ENCODE measurements at places on chromosomes 5 and 9.

DNA sequence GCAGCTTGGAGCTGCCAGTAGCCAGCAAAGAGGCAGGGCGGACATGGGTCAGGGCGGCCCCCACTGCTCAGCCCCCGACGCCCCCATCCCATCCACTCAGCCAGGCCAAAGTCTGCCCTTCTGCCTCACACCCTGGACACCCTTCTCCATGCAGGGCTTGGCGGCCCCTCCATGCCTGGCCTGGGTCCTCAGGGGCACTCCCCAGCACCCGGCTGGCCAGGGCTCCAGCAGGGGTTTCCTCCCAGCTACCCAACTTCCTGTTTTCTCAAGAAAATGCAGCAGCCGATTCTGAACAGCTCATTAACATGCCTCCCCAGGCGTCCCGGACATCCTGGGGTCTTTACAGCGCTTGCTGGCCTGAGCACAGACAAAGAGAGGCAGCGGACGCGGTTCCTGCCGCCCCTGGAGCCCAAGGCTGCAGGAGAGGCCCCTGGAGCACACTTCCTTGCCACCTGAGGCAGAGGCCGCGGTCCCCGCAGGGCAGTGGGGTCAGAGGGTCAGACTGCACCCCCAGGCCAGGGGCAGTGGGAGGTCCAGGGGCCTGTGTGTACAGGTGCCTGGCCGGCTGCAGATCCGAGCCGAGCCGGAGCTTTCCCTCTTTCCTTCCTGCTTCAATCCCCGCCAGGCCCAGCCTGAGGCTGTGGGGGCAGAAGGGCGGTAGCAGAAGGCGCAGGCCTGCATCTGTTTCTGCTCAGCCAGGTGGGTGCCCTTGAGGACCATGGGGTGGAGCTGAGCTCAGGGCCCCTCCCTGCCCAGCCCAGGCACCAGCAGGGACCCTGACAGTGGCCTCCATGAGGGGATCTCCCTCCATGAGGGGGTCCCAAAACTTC, 18.7 kb upstream of the NRARP start:
- DNase-seq: no peak

- no peak for DNase-seq
Observed at GRCh38 chr9:95595721-95596295, 79.0 kb upstream of the PTCH1 start.

GRCh38 chr9:128764361-128764760, 7.4 kb downstream of the ZER1 start:
- DNase-seq: no peak

- DNase-seq: no peak
Observed at GRCh38 chr5:135878156-135878620, 17.5 kb downstream of the IL9 start.

- DNase-seq: no peak
Observed at GRCh38 chr5:170276140-170276539, 21.4 kb downstream of the LCP2 start.

- no peak for DNase-seq
Observed at GRCh38 chr5:178227929-178228328, 4.7 kb downstream of the PHYKPL start.

DNA sequence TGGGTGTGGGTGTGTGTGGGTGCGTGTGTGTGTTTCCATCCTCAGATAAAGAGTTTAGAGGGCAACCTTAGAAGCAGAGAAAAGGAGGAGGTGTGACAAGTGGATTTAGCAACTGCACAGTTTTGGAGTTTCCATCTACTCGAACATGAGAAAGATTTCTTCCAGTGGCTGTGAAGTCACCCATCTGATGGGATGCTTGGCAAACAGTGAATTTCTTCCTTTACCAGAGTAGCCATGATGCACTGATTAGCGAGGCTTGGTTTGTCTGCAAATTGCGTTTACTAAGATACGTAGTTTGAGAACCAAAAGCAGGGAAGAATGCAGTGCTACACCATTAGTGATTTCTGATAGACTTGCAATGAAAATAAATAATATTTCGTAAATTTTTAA, 791 bp upstream of the STARD4 start:
- DNase-seq: no peak

GRCh38 chr9:97640325-97640724, 6.7 kb downstream of the NCBP1 start:
- DNase-seq: no peak

DNA sequence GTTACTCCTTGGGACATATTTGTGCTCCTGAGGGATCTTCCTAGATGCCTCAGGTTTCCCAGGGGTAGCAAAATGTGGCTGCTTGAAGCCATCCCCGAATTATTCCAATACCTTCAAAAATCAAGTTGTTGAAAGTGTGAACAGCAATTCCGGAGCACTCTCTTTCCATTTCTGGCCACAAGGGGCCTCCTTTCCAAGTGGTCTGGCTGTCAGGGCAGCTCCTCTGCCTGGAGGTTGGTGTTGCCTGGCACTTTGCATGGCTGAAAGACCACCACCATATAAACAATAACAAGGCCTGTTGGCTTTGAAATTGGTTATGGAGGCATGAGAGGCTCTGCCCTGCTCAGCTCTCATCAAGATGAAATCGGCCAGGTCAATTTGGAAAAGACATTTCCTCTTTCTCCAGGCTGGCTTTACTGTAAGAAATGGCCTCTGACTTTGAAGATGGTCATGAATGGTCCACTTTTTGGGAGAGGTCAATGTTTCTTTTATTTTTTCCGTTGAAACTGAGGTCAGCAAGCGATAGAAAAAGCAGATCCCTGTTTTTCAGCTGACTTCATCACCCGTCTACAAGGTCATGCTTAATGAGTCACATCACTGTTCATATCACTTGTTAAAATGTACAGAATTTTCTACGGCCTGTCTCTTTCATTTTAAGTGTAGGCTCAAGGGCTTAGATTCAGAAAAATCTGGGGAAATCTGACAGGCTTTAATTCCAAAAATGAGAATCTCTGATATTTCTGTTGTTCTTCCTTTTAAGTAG, 481.1 kb upstream of the ZNF608 start:
- DNase-seq: no peak

- no peak for DNase-seq
Observed at GRCh38 chr5:179805070-179805528, 1.6 kb downstream of the MGAT4B start.

DNA sequence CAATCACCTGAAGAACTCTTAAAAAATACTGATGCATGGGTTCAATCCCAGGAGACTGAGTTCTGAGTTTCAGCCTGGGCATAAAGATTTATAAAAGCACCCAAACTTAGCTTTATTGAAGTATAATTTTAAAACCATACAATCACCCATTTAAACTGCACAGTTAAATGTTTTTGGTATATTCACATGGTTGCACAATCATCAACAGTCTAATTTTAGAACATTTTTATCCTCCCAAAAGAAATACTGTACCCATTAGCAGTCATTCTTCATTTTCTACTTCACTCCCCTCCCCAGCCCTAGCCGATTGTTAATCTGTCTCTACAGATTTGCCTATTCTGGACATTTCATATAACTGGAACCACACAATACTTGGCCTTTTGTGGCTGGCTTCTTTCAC, 141.7 kb downstream of the ARSB start:
- DNase-seq: no peak

DNA sequence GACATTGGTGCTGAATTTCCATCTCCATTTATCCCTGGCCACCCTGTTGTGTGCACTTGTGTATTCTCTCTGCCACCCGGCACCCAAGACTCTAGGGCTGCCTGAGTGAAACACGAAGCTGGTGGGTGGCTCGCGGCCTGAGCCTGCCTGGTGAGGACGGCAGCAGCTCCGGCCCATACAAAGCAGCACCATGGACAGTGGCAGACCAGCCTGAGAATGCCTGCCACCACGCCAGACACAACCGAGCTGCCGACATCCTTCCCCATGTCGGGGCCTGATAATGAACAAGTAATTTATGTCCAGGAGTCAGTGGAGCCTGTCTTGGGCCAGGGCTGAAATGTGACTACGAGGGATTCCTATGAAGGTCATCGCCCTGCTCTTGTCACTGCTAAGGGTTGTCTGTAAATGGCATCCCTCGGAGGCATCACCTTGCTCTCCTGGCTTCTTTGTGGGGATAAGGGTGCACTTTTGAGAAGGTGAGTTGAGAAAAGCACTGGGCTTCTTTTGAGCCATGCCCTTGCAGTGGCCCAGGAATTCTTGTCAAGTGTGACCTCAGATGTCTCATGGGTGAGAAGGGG, 175.7 kb downstream of the MELK start:
- DNase-seq: peak; percentile 46

GRCh38 chr9:15069106-15069505, 158.9 kb upstream of the FREM1 start:
- DNase-seq: no peak

GRCh38 chr9:88734527-88734926, 199.5 kb downstream of the NXNL2 start:
- no peak for DNase-seq

DNA sequence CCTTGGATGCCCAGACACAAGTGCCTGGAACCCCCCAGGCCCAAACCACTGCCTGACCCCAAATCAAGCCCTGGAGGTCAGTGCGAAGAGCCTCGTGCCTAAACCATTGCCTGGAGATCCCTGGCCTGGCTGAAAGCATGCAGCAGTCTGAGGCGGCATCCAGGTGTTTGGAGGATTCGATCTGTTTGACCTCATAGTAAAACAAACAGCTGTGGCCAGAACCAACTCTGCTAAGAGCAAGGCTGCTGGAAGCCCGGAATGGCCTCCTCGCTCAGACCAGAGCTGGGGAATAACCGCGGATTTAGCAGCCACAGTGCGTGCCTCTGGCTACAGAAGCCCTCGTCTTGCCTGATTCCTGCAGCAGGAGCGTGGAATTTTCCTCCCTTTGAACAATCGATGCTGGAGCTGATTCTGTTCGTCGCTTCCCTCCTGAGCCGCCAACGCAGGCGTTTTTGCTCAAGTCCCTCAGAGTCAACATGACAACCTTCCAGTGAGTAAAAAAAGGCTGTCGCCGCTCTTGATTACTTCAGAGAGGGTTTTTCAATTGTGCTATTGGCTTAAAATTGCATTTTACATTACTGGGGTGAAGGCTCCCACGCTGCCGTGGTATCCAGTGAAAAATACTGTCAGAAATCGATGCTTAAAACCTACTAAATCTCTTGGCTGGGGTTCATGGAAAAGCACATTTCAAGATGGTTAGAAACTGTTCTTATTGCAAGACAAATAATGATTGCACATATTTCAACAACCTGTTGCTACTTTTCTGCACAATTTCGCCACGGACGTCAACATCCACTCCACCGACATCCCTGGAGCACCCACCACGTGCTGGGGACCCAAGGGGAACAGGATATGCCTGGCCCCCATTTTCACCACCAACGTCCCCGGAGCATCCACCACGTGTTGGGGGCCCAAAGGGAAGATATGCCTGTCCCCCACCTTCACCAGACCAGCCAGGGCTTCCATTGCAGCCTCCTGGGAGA, 190.0 kb downstream of the OLFM1 start:
- DNase-seq: no peak

DNA sequence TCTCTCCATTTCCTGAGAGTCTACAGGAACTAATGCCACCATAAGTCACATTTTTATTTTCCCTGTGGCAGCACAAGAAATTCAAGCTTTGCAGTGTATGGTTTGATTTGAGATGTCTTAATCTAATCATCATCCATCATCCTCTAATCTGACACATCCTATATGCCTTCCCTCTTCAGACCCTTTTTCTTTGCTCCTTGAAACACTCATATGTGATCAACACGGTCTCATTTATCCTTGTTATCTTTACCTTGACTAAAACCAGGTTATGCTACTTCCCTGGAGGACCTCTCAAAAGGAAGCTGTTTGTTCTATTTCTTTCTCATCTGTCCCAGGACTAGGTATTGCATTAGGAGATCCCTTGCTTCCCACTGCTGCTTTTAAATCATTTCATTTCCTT, 146.9 kb upstream of the MRPS30 start:
- DNase-seq: no peak

DNA sequence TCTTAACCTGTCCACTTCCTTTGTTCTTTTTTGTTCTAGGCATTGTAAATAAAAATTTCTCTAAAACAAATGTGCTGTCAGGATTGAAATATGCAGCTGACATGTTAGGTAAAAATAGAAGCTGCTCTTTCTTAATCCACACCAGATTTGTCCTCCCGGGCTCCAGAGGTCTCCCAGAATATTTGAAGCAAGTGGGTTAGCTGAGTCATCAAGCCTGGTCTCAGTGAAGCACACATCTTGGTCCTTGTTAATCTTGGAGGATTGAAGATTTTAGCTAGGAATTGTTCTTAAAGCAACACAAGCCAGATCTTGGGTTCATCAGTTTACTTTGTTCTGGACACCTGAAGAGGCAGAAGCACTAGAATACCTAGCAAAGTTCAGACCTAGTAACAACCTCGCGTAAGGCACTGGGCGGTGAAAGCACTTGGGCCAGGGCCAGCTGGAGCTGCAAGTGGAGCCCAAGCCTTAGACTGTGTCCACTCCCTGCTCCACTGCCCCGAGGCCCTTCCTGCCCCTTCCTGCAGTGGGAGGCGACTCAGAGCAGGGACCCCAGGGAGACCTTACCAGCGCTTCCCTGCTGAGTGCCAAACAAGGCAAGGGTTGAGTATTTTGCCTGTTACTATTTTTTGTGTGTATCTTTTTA, 36.5 kb downstream of the HABP4 start:
- DNase-seq: no peak

DNA sequence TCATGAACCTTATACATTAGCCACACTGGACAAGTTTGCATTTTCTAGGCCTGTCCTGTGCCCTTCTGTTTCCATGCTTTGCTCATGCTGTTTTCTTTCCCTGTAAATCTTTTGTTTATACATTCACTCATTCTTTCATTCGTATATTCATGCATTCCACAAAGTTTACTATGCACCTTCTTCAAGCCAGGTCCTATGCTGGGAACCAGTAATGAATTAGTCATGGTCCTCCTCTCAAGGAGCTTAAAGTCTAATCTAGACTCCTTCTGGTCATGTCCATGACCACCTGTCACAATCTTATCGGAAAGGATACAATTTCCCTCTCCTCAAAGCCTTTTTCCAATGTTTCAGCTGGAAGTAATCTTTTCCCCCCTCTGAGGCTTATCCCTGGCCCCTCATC, 9.1 kb upstream of the XPA start:
- no peak for DNase-seq

DNA sequence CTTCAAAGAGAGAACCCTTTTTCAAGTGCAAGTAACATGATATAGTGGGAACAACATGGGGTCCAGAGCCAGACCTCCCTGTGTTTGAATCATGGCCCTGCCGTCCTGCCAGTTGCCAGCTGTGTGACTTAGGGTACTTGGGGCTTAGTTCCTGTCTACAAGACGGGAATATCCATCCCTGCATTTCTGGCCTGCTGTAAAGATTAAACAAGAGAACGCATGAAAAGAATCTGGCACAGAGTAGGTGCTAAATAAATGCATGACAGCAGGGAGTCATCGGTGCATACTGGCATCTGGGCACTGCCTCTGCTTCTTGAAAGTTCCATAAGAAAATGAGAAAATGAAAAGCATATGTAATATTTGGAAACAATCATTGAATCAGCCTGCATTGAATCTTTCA, 77.8 kb upstream of the PRRC1 start:
- DNase-seq: no peak

GRCh38 chr5:95449460-95449859, 58.3 kb downstream of the FAM81B start:
- no peak for DNase-seq

GRCh38 chr9:124032247-124032646, 20.7 kb downstream of the LHX2 start:
- DNase-seq: no peak

GRCh38 chr5:154049636-154050035, 10.9 kb downstream of the MFAP3 start:
- no peak for DNase-seq

- DNase-seq: no peak
Observed at GRCh38 chr5:10984021-10984715, 223.1 kb upstream of the DAP start.

GRCh38 chr5:14851597-14851996, 20.0 kb downstream of the ANKH start:
- DNase-seq: no peak

Measured in activated T-cell treated with anti-CD3 and anti-CD28 coated beads, Interleukin-2, amount 50 U/mL, for 48 hours (primary cell).